ENCODE measurements at places on chromosomes 16 and 17. TPM values are rescaled to one million over a fixed set of nuclear protein-coding genes. Genes with fewer than 3 reads are reported as not detected.

GRCh38 chr16:4624827-4625559, 367 bp downstream of the MGRN1 start:
- ATAC-seq, result peak; percentile 54

GRCh38 chr17:57603978-57604377, 141.1 kb downstream of the CCDC182 start:
- ATAC-seq, result no peak

GRCh38 chr17:38558728-38559050, 47.1 kb downstream of the SRCIN1 start:
- ATAC-seq, result no peak

CRYBA1 gene
- not detected for total RNA-seq

Measured in gastroesophageal sphincter (tissue), 4 donors.